MV-4-11 (cell line): ENCODE measurements at places on chromosomes 5 and 9.
A peak's percentile ranks its signal among the peaks of the same experiment; 100 is the strongest.

DNA sequence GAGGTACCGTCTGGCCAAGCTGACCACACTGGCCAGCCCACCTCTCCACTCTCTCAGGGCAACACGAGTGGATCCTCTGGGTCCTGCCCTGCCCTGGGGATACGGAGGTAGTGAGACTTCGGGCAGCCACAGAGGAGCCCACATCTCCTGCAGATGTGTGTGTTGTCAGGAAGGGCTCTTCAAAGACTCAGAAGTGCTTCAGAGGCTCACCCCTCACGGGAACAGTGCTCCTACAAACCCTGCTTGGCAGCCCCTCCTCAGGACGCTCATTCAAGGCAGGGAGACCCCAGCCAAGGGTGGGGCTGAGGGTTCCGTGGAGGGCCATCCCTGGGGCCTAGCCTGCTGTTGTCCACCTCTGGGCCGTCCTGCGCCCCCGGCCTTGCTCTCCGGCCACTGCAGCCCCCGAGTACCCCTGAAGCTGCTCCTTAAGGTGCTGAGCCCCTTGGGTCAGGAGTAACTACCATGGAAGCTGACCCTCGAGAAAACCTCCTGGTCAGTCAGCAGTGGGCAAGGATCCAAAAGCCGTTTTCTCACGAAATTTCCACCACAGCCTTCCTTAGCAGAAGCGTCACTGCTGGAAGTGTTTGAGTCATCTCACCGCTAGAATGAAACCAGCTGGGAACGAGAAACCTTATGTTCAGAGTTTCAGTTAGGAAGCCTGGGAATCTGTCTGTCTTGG lies 23.2 kb upstream of the LRRC14B start:
- DNase-seq = no peak

DNA sequence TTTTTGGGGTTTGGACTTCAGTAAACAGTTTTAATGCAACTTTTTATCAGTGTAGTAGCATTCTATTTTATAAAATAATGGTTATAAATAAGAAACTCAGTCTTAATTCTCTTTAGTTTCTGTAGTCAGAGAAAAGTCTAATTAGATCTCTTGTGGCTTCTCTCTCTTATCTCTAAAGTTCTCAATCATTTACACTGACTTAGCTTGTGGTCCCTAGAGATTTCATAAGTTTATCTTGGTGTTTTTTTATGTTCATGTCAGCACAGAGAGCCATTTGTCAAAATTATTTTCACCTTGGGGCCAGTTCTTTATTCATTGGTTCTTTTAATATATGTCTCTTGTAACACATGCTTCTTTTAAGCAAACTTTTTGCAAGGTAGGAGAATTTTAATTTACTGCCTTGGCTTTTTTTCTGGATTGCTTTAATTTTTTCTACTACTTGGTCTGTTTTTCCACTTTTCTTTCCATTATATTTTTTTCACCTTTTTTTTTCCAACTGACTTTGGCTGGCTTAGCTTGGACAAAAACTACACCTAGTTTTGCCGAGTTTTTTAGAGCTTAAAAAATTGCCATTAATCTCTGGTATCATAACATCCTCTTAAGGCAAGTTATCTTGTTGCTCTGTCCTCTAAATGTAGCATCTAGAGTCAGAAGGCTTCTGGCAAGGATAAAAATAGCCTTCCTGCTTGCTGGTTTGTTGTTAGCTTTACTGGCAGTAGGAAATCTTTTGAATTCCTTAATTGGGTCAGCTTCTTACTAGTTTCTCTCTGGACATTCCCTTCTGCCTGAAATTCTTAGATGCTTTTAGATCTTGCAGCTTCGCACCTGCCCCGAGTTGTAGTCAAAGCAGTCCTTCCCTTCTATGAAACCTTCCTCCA lies 35.3 kb downstream of the CPEB4 start:
- no peak for DNase-seq

GRCh38 chr9:3858961-3859360 lies 333.2 kb upstream of the RFX3 start:
- no peak for DNase-seq

DNA sequence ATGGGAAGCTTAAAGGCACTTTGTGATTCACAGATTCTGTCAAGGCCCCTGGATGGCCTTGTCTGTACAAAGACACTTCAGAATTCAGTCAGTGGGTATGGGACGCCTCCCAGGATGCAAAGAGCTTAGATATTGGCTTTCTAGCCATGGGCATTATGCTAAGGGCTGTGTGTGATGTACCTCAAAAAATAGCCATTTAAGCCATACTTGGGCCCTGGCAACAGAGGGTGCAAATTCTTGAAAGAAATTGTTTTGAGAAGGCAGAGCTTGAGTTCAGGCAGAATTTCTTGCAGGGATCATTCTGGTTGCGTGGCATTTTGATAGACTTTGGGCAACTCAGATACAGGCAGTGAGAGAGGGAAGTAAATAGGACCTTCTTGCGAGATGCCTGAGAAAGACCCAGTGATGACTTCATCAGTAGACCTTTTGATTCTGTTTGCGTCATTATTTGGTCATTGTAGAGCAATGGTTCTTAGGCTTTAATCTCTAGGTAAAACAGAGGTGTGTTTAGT lies 3.9 kb downstream of the CYFIP2 start:
- peak; percentile 10 for DNase-seq

DNA sequence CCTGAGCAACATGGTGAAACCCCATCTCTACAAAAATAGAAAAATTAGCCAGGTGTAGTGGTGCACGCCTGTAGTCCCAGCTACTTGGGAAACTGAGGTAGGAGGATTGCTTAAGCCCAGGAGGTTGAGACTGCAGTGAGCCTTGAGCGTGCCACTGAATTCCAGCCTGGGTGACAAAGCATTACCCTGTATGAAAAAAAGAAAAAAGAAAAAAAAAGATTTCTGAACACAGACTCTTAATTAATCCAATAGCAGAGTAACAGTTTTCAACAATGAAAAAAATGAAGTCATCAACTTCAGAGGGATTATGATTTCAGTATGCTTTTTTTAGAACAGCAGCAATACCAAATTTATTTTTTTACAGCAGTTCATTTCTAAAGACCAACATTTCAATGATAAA lies 118.8 kb upstream of the TNPO1 start:
- DNase-seq = no peak

DNA sequence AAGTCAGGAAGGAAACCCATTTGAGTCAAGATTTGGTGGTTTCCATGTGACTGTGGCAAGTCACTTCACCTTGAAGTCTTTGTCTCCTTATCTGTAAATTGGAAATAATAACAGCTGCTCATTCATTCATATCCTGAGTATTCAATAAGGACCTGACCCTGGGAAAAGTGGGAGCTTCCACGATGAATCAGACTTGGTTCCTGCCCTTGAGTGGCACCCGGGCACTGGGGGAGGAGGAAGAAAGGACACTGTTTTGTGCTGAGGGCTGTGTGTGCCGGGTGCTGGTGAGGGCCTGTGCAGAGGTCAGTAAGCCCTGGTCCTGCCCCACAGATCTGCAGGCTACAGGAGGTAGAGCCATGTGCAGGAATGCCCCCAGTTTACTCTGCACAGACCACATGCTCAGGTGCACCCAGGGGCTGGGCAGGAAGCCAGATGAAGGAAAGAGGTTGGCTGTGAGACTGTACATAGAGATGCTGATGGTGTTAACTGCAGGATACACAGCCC lies 6.8 kb downstream of the NDST1 start:
- DNase-seq = no peak

GRCh38 chr5:174371600-174372094 lies 326.1 kb downstream of the NSG2 start:
- DNase-seq = no peak

- DNase-seq = no peak
These were observed 5.1 kb upstream of the RGMB start for GRCh38 chr5:98768160-98768959.

DNA sequence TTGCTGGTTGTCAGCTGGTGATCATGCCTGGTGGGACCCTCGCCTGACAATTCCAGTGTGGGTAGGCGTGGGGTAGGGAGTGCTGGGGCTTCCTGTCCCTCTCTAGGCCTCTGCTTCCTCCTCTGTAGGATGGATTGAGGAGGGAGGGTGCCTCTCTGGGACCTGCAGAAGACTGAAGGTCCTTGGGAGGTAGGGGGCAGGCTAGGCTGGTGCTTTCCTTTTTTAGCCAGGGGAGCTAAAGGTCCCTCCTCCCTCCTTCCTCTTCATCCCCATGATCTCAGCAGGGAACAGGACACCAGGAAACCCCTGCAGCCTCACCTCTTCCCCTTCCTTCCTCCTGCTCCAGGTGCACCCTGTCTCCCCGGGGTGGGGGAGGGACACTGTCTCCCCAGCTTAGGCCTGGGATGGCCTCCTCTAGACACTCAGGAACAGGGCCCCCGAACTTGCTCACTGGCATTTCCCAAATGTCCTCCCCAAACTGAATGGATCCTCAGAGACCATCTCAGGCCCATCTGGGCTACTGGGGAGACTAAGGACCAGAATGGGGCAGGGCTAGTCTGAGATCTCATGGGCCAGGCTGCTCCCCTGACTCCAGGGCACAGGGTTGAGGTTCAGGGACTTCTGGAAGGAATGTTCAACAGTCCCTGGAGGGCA lies 8.4 kb downstream of the SH2D3C start:
- DNase-seq = no peak

DNA sequence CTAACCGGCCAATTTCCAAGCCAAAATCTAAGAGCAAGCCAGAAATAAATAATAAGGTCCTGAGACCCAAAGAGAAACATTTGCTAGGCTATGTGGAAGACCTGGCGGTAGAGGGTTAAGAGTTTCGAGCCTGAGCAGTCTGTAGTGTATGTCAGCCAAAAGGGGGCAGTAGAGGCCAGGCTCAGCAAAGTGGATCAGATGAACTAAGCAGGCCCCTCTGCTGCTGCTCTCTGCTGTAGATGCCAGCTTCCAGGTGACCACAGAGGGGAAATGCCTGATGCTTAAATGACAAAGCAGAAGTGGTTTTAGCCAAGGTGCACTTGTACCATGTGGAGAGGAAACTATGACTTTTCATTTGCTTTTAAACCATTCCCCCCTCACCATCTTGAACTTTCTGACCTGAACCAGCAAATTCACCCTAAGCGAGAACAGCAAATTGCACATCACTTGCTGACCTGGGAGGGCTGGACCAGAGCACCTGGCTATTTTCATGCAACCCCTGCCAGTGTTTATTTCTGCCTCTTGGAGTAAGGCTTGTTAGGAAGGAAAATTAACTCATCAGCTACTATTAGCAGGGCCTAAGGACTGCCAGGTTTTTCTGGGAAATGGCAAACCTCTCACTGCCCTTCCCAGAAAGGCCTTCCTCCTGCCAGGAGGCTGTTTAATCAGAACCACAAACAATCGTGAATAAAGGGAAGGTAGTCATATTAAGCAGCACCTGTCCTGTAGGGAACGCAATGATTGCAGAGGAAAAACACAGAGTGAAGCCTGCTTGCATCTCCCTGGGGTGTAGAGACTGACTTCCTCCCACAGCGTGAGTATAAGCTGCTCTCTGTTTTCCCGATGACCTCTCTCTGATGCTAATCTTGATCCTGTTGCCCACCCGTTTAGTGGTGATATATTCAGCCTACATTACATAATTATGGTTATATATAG lies 818.2 kb downstream of the TLR4 start:
- peak; percentile 38 for DNase-seq

- no peak for DNase-seq
These were observed 644.9 kb downstream of the CCDC171 start for GRCh38 chr9:16197578-16198370.

DNA sequence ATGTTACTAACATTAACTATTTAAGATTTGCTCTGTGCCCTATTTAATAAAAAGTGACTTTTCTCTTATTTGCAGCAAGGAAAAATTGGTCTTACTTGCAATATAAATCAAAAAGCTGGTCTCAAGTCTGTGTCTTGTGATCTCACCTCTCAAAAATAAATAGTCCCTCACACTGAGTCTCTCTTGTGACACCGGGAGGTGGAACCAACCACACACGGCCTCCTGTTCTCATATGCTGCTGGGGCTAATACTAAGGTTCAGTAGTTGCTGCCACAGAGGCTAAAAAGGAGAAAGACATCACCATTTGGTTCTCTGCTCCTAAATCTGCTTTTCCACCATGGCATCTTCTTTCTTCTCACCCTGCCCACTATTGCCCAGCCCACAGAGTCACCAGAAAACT lies 175.8 kb upstream of the FTMT start:
- DNase-seq = no peak

DNA sequence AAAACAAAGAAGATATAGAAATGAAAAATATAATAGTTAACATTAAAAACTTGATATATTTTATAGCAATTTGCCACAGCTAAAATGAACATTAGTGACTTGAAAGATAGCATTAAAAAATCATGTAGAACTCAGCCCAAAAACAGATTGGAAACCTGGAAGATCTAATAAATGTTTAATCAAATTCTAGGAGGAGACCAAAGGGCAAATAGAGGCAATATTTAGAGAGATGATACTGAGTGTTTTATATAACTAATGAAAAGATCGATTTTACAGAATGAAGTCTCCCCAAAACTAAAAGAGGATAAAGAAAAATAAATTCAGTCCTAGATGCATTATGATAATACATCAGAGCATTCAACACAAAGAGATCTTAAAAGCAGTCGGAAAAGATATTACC lies 127.0 kb downstream of the CWC27 start:
- DNase-seq = no peak

- DNase-seq = no peak
These were observed 36.0 kb downstream of the DENND1A start for GRCh38 chr9:123893831-123894460.
